Cerebellum (tissue), 4 donors: ENCODE measurements at places on chromosomes 3 and 15. TPM values are rescaled to one million over a fixed set of nuclear protein-coding genes. Genes with fewer than 3 reads are reported as not detected.

Gene SERPINI2
- total RNA-seq: 10.1 TPM

Gene C3orf49
- total RNA-seq: not detected

Gene COL6A5
- 1.5 TPM for total RNA-seq

Gene ADAMTS17
- 4.4 TPM for total RNA-seq

Gene ADGRG7
- not detected for total RNA-seq

- no peak for DNase-seq
Observed at GRCh38 chr3:120503727-120504616, 53.2 kb upstream of the FSTL1 start.

GRCh38 chr3:159763602-159764489 lies 224.8 kb upstream of the IL12A start:
- DNase-seq: peak; percentile 73

- DNase-seq: no peak
Observed at GRCh38 chr3:168870892-168871291, 775.2 kb upstream of the GOLIM4 start.

- DNase-seq: no peak
Observed at GRCh38 chr3:46628901-46629369, 16.6 kb downstream of the FAM240A start.

DNA sequence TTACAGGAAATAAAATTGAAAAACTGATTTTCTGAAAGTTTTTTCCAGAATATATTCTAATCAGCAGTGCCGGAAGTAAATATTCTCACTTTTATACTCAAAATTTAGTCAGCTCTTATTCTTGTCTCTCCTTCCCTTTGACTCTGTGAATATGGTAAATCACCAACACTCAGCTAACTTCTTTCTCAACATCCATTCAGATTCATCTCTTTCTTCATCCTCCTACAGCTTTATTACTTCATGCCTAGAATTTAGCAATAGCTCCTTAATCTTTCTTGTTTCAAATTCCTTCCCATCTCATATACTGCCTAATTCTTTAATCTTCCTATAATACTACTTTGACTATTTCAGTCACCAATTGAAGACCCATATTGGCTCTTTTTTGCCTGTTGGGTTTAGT lies 67.9 kb downstream of the FGF7 start:
- no peak for DNase-seq

- no peak for DNase-seq
Observed at GRCh38 chr15:39181056-39181747, 399.7 kb upstream of the THBS1 start.

DNA sequence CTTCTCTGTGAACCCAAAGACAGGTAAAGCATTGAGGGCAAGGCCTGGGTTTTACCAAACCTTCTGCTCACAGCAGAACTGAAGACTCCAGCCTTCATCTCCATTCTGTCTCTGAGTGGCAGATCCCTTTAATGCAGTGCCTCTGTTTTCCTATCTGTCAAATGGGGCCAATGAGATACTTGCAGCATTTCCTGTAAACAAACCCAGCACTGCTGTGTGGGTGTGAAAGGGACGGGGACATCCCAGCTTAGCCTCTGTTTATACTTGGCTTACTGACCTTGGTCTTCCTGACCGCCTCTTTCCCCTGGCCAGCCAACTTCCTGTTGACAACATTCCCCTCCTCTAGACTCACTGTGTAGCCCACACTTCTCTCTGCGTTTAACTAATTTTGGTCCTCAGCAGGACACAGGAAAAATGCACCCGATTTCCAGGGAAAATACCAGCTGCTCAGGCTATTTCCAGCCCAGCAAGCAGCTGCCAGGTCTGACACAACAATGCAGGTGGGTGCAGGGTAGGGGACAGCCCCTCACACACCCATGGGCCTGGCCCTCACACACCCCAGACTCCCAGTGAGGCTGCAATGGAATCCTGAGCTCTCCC lies 105.9 kb upstream of the HERC1 start:
- DNase-seq: no peak

GRCh38 chr3:170622369-170623159 lies 36.7 kb upstream of the SLC7A14 start:
- no peak for DNase-seq

DNA sequence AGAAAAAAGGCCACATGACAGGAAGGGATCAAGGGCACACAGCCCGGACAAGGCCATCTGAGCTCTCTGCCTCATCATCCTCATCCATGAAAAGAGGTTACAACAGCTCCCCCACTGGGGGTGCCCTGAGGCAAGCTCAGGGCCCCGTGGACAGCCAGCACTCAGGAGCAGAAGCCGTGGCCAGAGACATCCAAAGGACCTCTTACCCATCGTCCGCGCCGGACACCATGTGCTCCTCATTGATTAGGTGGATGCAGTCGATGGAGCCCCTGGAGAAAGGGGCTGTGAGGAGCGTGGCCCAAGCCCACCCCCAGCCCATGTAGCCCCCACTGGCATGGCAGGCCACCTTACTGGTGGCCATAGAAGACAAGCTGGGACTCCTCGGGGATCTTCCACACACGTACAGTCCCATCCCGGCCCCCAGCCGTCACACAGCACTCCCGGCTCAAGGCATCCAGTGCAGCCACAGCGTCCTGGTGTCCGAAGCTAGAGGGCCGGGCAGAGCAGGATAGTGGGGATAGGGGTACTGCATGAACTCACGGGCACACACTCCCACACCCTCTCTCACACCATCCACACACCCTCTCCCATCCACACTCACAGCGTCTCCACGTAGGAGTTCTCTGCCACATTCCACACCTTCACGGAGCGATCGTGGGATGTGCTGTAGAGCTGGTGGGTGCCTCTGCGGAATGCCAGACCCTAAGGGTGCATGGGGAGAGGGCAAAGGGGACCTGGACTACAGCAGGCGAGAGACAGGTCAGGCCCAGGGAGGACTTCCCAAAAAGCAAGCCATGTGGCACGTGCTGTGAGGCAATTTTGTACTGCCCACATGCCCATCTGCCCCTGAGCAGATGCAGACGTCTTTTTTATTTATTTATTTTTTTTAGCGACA lies 6.5 kb downstream of the RRP9 start:
- no peak for DNase-seq

- DNase-seq: no peak
Observed at GRCh38 chr15:43126356-43126755, 7.0 kb upstream of the TMEM62 start.

DNA sequence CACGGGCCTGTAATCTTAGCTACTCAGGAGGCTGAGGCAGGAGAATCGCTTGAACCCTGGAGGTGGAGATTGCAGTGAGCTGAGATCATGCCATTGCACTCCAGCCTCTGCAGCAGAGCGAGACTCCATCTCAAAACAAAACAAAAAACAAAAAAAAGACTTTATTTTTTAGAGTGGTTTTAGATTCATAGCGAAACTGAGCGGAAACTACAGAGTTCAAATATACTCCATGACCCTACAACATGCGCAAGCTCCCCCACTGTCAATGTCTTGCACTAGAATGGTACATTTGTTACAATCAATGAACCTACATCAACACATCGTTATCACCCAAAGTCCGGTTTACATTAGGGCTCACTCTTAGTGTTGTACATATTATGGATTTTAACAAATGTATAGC lies 2.2 kb upstream of the CRTAP start:
- DNase-seq: no peak

- no peak for DNase-seq
Observed at GRCh38 chr15:80953953-80954778, 35.5 kb downstream of the MESD start.

DNA sequence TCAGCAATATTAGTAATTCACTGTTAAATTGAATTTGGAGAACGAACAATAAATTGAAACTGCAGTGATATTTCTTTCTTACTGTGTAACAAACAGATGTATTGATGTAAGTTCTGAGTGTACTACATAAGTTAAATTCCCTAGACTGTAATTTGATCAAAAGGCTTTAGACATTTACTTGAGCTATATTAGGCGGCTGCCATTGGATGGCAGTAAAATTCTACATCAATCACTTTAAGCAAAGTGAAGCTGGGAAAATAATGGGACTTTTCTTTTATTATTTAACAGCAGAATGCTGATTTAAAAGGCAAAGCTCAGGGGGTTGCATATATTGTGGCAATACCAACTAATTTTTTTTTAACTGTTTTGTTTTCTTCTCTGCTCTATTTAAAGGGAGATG lies 212.6 kb upstream of the PLSCR5 start:
- peak; percentile 31 for DNase-seq

DNA sequence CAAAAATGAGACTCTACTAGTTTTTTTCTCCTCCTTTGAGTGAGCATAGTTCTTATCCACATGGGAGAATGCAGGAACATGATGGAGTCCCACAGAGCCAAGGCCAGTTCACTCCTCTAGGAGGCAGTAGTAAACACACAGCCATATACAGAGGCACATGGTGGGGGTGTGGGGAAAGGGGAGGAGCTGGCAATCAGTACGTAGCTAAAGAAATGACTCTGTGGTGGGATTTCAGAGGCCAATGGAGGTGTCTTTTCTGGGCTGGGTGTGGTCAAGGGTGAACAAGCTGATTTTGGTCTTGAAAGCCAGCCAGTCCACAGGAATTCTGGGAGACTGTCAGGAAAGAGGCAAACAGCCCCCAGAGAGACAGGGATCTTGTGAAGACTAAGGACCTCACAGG lies 6.6 kb upstream of the RAB11A start:
- DNase-seq: no peak

GRCh38 chr3:108527109-108527508 lies 16.7 kb upstream of the MYH15 start:
- no peak for DNase-seq
